ENCODE measurements at places on chromosomes 5 and 9. TPM values are rescaled to one million over a fixed set of nuclear protein-coding genes. Genes with fewer than 3 reads are reported as not detected.

CATSPER3 gene
- total RNA-seq: 0.86 TPM

OR13C4 gene
- total RNA-seq: not detected

LCP2 gene
- 7.3 TPM for total RNA-seq

TAF11L10 gene
- total RNA-seq: not detected

DDX31 gene
- 7.7 TPM for total RNA-seq

CDC20B gene
- not detected for total RNA-seq

ADCY2 gene
- 0.35 TPM for total RNA-seq

HSD17B4 gene
- total RNA-seq: 664 TPM

SPINK5 gene
- total RNA-seq: not detected

EFNA5 gene
- total RNA-seq: 0.60 TPM

IFNE gene
- not detected for total RNA-seq

CTNNAL1 gene
- total RNA-seq: 11.0 TPM

MPDZ gene
- total RNA-seq: 62.6 TPM

NMUR2 gene
- not detected for total RNA-seq

UBE2QL1 gene
- 0.38 TPM for total RNA-seq

ERBIN gene
- total RNA-seq: 31.4 TPM

MSX2 gene
- total RNA-seq: not detected

GNA14 gene
- 2.5 TPM for total RNA-seq

TXNDC8 gene
- total RNA-seq: not detected

FCN2 gene
- total RNA-seq: 95.7 TPM

INSL6 gene
- not detected for total RNA-seq

FCHO2 gene
- 9.4 TPM for total RNA-seq

OTP gene
- total RNA-seq: not detected

C5orf58 gene
- total RNA-seq: not detected

OLFM1 gene
- total RNA-seq: 1.8 TPM

LCN12 gene
- 30.3 TPM for total RNA-seq

PRDM12 gene
- 0.08 TPM for total RNA-seq

HAVCR1 gene
- 0.23 TPM for total RNA-seq

ANKDD1B gene
- 0.13 TPM for total RNA-seq

TRIM32 gene
- 8.0 TPM for total RNA-seq

TMEM141 gene
- 55.1 TPM for total RNA-seq

OSMR gene
- 4.4 TPM for total RNA-seq

SIT1 gene
- 0.23 TPM for total RNA-seq

CKMT2 gene
- 0.78 TPM for total RNA-seq

ARL14EPL gene
- total RNA-seq: not detected

C5orf52 gene
- total RNA-seq: not detected

TICAM2 gene
- total RNA-seq: 2.1 TPM

PALM2AKAP2 gene
- 32.1 TPM for total RNA-seq

MARCOL gene
- total RNA-seq: not detected

N4BP3 gene
- 0.13 TPM for total RNA-seq

LHX2 gene
- 2.9 TPM for total RNA-seq

IRX2 gene
- not detected for total RNA-seq

HOMER1 gene
- 0.75 TPM for total RNA-seq

SOX30 gene
- not detected for total RNA-seq

ENTREP1 gene
- 0.30 TPM for total RNA-seq

PPP3R2 gene
- total RNA-seq: not detected

CCL28 gene
- 2.3 TPM for total RNA-seq

TRIP13 gene
- 1.0 TPM for total RNA-seq

All from left lobe of liver (tissue), 2 donors.